ENCODE measurements at places on chromosomes 7 and 10.

GRCh38 chr7:139667377-139667776, 110.4 kb downstream of the HIPK2 start:
- no peak for DNase-seq

DNA sequence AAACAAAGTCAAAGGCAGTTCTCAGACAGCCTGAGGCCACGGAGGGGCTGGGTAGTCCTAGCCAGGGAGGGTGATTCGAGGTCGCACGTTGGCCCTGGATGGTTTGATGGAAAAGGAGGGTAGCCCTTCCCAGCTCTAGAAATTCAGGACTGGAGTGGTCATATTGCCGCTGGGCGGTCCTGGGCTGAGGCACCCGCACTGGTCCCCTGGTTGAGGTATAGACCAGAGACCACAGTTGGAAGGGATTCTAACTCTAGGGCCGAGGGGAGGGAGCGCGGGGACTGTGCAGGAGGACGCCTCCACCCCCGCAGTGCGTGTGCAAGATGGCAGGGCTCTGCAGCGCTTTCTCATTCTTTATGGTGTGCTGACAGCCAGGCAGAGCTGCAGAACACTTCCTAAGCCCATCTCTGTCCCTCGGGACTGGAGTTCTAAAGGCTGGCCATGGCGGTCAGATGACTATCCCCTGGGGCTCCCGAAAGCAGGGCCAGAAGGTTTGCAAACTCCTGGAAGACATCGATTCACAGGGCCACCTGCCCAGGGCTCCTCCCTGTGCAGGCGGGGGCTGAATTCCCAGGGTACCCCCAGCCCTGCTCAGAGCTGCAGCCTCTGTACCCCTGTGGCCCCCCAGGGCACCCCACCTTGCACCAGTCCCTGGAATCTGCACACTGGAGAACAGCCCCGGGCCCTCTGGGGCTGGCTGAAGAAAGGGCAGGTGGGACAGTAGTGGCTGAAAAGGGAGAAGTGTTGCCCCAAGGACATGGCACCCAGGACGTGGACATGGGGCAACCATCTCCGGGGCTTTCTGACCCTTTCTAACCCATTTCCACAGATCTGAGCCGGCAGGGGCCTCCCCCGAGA, 51.0 kb upstream of the ELN start:
- DNase-seq = no peak

- DNase-seq = no peak
Observed at GRCh38 chr10:62710182-62710581, 94.3 kb upstream of the ADO start.

DNA sequence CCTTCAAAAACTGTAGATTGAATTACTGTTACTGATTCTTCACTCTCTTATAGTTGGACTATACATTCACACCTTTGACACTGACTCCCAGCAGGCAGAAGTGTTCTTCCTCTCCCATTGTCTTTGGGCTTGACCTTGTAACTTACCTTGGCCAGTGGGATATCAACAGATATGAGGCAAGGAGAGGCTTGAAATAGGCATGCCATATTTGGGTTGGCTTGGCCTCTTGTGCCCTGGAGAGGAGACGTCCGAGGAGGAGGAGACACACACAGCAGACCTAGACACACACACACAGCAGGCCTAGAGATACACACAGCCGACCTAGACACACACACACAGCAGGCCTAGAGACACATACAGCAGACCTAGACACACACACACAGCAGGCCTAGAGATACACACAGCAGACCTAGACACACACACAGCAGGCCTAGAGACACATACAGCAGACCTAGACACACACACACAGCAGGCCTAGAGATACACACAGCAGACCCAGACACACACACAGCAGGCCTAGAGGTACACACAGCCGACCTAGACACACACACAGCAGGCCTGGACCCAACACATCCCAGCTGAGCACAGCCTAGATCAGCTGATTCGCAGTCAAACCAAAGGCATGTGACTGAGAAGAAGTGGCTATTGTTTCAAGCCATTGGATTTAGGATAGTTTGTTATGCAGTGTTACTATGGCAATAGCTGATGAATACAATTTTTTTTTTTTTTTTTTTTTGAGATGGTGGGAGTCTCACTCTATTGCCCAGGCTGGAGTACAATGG, 12.5 kb upstream of the GNA12 start:
- DNase-seq = no peak

DNA sequence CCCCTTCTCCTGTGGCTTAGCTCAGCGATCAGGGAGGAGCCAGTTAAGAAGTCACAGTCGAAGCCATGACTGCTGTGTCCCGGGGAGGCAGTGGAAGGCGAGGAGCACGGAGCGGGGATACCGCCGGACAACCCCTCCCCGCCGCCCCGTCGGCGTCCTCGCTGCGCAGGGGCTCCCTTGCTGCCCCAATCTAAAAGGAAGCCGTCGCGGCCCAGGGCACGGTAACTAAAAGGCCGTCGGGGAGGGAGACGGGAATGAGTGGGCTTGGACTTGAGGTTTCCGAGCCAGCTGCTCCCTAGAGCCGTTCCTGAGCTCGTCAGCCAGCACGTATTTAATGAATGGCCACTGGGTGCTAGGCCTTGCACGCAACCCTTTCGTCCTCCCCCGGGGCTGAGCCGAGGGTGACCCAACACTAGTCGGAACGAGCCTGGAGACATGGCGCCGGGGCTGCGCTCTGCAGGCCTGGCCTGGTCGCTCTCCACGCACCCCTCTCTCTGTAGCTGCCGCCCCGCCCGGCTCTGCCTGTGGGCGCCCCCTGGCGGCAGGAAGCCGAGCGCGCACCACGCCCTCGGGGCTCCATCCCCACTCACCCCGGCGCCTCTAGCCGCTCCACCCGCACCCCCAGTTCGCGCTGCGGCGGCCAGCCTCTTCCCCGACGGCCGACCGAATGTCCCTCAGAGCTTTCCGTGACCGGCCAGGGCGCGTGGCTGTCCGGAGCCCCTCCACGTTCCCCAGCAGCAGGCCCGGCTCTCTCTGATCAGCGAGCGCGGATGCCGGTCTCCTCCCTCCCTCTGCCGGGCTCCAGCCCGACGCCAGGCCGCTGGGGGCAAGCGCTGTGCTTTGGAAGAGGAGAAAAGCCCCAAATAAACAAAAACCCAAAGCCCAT, 29.3 kb upstream of the KCNK18 start:
- DNase-seq = peak; percentile 84

- DNase-seq = no peak
Observed at GRCh38 chr7:2807845-2808772, 36.0 kb downstream of the GNA12 start.

DNA sequence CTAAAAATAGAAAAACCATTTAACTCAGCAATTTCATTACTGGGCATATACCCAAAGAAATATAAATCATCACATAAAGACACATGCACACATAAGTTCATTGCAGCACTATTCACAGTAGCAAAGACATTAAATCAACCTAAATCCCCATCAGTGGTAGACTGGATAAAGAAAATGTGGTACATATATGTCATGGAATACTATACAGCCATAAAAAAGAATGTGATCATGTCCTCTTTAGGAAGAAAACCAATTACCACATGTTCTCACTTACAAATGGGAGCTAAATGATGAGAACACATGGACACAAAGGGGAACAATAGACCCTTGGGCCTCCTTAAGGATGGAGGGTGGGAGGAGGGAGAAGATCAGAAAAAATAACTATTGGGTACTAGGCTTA, 36.0 kb upstream of the ACBD5 start:
- no peak for DNase-seq

DNA sequence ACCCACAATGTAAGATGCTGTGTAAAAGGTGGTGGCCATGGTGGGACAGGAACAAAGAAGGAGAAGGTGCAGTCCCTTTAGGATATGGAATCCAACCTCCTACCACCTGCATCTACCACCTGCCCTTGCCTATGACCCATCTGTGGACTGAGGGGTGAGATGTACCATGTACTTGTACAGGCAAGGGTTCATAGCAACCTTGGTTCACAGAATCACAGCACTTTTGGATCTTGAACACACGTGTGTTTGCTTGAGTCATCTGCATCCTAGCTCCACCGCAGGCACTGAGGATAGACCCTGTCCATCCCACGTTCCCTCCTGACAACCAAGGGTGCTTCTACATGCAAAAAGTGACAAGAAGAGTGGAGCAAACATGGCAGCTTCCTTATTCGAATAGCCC, 162.3 kb downstream of the GFRA1 start:
- no peak for DNase-seq

- no peak for DNase-seq
Observed at GRCh38 chr10:12056748-12057147, 12.0 kb upstream of the DHTKD1 start.

DNA sequence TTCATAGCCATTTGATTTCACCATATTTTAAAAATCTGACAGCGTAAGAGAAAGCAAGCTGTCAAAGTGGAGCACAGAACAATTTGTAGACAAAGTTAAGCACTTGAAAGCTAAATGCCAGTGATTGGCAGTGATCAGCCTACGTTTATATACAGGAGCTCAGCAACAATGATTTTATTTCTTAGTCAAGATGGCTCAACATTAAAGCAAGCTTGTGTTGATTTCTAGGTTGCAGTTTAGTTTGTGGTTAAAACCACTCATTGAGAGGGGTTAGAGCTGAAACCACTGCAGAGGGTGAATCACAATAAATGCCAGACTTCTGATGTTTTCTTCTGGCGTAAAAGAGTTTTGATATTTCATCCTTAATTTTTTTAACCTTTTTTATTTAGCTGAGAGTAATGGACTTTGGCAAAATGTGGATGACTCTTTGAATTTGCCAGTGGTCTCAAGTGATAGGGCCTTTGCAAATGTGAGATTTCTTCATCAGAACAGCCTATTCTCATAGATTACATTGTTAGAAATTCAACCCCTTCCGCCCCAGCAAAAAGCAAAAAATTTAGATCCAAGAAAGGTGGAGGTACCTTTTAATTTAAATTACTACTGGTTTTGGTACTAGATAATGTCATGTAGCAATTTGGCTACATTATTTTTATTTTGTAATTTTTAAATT, 73.8 kb downstream of the SHOC2 start:
- DNase-seq = no peak

- DNase-seq = no peak
Observed at GRCh38 chr7:116307253-116307652, 96.9 kb downstream of the TES start.

- no peak for DNase-seq
Observed at GRCh38 chr10:88858491-88858890, 6.8 kb upstream of the ANKRD22 start.

DNA sequence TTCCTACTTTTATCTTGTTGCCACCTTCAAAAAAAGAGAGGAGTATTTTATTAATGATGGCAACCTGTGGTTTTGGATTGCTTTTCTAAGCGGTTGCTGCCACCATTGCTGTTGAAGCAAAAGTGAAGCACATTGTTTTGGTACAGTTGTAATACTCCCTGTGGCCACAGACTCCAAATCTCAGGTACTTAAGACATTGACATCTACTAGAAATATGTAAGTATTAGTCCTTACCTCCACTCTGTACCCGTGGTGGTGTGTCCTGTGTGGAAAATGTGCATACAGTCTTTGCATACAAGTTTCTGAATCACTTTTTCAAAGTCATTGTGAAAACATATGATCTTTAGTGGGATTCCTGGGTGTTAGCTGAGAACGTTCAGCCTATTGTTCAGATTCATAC, 85.7 kb downstream of the ANLN start:
- no peak for DNase-seq

- DNase-seq = no peak
Observed at GRCh38 chr7:46160861-46161260, 239.8 kb upstream of the IGFBP3 start.

GRCh38 chr7:136086712-136087111, 109.6 kb upstream of the MTPN start:
- DNase-seq = peak; percentile 7

DNA sequence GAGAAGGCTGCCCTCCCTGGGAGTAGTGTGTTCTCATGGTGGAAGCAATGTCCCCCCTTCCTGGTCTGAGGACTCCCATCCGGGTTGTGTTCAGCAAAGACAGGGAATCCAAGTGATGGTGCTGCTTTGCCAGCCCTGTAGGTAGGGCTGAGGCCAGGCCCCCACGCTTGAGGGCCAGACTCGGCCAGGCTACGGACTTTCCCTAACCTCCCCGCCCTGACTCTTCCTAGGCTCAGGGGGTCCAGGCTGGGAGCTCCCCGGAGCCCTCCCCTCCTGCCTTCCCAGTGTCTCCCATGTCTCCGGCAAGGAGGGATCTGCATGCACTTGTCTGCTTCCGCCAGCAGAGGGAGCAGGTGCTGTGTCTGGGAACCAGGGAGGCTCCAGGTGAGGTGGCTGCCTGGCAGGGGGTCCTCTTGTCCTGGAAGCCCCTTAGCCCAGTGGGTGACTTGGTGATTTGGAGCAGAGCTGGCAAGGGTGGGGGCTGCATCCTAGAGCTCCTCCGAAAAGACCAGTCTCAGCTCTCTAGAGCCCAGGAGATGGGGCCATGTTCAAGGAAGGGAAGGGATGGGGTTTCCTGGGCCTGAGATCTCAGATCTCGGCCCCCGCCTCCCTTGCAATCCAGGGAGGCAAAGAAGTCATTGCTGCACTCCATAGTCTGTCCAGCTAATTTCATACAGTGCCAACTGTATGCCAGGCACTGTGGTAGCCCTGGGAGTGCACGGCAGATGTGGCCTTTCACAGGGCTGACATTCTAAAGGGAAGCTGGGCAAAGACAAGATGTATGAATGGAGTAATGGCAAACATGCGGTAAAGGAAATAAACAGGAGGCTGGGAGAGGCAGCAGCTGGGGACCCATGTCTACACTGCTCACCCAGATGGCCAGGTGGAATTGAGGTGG, 20.3 kb upstream of the SFRP5 start:
- DNase-seq = peak; percentile 72

- DNase-seq = no peak
Observed at GRCh38 chr10:35336921-35337823, 863 bp downstream of the CCNY start.

DNA sequence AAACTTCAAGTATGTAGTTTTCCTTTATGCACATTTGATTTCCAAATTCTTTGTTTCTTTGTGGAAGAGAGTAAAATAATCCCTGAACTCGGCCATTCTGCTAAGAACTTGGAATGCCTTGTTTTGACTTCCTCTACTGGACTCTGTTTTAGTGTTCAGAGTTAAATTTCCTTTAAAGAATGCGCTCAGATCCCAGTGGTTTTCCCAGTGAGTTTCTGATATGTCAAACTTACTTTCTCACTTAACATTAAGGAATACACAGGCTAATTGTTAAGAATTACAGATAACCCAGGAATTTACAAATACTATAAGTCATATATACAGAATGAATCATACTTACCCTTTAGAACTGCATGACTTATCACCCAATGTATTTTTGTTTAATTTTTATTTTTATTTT, 1067.6 kb upstream of the CELF2 start:
- no peak for DNase-seq

All from GM19239 (cell line).